ENCODE measurements at places on chromosomes 13 and 19. TPM values are rescaled to one million over a fixed set of nuclear protein-coding genes. Genes with fewer than 3 reads are reported as not detected.

DNA sequence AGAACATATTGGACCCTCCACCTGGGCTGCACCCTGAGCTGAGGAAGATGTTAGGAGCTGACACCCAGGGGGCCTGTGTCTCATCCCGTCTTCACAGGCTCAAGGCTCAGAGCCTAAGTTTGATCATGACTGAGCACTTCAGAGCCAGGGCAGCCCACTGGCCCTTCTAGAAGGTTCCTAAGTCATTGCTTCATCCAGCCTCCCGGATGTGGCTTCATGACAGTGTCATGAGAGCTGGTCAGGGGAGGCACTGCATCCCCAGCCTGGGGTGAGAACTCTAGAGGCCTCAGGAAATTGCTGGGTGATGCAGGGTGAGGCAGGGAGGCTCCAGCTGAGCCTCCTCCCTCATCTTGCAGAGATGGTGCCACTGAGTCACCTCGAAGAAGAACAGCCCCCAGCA, 24.9 kb upstream of the PIK3R2 start:
- DNase-seq, result no peak
- no peaks in the 10 kb centered on the region for H3K27me3 ChIP-seq
- no peaks in the 10 kb centered on the region for H3K36me3 ChIP-seq
- no peak overlapping the region for H3K27ac ChIP-seq
- H3K4me1 ChIP-seq, result no peaks in the 10 kb centered on the region

TSKS gene
- total RNA-seq, result not detected

EFNB2 gene
- total RNA-seq, result 93.2 TPM

DNA sequence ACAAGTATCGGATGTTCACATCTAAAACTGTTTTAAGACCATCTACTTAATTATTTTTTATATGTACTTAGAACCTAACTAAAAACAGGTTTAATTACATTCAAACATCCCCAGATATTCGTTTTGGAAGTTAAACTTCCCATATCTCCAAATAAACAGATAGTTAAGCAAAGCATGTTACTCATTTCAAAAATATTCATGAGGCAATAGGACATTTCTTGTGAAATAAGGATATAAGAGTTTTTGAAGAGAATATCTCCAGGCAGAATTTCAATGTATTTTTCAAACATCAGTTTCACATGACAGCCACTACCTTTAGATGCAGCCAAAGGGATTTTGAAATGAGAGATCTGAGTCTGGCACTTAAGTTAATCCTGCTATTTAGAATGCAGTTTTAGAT, 697.5 kb downstream of the SLITRK1 start:
- H3K36me3 ChIP-seq, result no peaks in the 10 kb centered on the region
- H3K27me3 ChIP-seq, result no peaks in the 10 kb centered on the region
- H3K4me3 ChIP-seq, result no peak overlapping the region
- H3K27ac ChIP-seq, result no peak overlapping the region
- no peaks in the 10 kb centered on the region for H3K4me1 ChIP-seq
- DNase-seq, result peak; percentile 21

PLPP2 gene
- total RNA-seq, result 2.9 TPM

ZNF470 gene
- total RNA-seq, result 6.8 TPM

PSG7 gene
- total RNA-seq, result not detected

GRCh38 chr13:98930151-98930591, 47.7 kb downstream of the DOCK9 start:
- no peaks in the 10 kb centered on the region for H3K27me3 ChIP-seq
- H3K36me3 ChIP-seq, result no peaks in the 10 kb centered on the region
- no peak for DNase-seq
- no peak overlapping the region for H3K27ac ChIP-seq
- peaks cover 4% of the 10 kb centered on the region for H3K4me1 ChIP-seq
- no peak overlapping the region for H3K4me3 ChIP-seq

OR7A5 gene
- total RNA-seq, result not detected

- no peak overlapping the region for H3K27ac ChIP-seq
- H3K4me3 ChIP-seq, result no peak overlapping the region
- H3K4me1 ChIP-seq, result no peaks in the 10 kb centered on the region
- no peak for DNase-seq
- no peaks in the 10 kb centered on the region for H3K27me3 ChIP-seq
- H3K36me3 ChIP-seq, result no peaks in the 10 kb centered on the region
These were observed 13.8 kb upstream of the ZNF846 start for GRCh38 chr19:9782338-9782737.

- no peaks in the 10 kb centered on the region for H3K36me3 ChIP-seq
- no peaks in the 10 kb centered on the region for H3K4me1 ChIP-seq
- DNase-seq, result no peak
- no peak overlapping the region for H3K27ac ChIP-seq
These were observed 14.8 kb downstream of the URI1 start for GRCh38 chr19:29956855-29957254.

DNA sequence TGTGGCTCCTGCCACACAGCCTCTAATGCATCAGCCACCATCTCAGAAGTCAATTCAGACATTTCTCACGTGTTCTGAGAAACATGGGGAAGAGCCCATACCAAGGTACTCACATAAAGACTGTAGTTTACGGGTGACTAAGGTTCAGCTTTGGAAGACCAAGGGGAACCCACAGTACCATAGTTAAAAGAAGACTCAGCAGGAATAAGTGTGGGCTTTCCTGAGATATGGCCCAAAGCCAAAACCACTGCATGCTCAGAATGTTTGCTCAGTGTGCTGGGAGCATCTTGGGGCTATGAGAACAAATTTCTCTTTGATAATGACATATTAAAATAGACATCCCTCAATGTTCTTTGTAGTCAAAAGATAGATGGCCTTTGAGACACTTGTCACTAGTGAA, 283.8 kb downstream of the DCT start:
- H3K4me3 ChIP-seq, result no peak overlapping the region
- peak; percentile 98 for DNase-seq
- peaks cover 18% of the 10 kb centered on the region for H3K4me1 ChIP-seq
- H3K36me3 ChIP-seq, result no peaks in the 10 kb centered on the region
- H3K27me3 ChIP-seq, result no peaks in the 10 kb centered on the region
- H3K27ac ChIP-seq, result no peak overlapping the region

GRCh38 chr13:24630851-24631620, 49.2 kb upstream of the ATP12A start:
- no peaks in the 10 kb centered on the region for H3K36me3 ChIP-seq
- H3K4me1 ChIP-seq, result peaks cover 4% of the 10 kb centered on the region
- no peaks in the 10 kb centered on the region for H3K27me3 ChIP-seq
- no peak overlapping the region for H3K27ac ChIP-seq
- no peak overlapping the region for H3K4me3 ChIP-seq
- DNase-seq, result peak; percentile 76

DAND5 gene
- 0.14 TPM for total RNA-seq

STXBP2 gene
- 48.6 TPM for total RNA-seq

FCGBP gene
- total RNA-seq, result 0.54 TPM

DNA sequence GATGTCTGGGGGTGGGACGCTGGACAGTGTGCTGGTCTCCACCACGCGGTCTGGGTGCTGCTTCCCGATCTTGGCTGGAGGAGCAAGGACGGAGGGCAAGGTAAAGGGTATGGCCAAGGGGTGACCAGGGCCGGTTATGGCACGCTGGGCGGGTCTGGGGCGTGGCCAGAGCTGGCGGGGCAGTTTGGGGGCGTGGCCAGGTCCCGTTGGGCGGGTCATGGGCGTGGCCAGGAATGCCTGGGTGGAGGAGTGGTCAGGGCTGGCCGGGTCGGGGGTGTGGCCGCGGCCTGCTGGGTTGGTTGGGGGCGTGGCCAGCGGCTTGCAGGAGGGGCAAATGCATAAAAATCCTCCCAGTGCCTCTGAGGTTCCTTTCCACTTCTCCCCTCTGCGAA, 19.2 kb downstream of the GPX4 start:
- H3K27ac ChIP-seq, result no peak overlapping the region
- peaks cover 9% of the 10 kb centered on the region for H3K36me3 ChIP-seq
- no peak overlapping the region for H3K4me3 ChIP-seq
- no peaks in the 10 kb centered on the region for H3K27me3 ChIP-seq
- peak; percentile 44 for DNase-seq

All from astrocyte (in vitro differentiated cells and primary cell).